ENCODE measurements at places on chromosomes 1 and 21. TPM values are rescaled to one million over a fixed set of nuclear protein-coding genes. Genes with fewer than 3 reads are reported as not detected.

The SLC30A10 gene
- not detected for polyA plus RNA-seq

GRCh38 chr1:2379733-2380404, 11.5 kb downstream of the MORN1 start:
- DNase-seq: no peak

DNA sequence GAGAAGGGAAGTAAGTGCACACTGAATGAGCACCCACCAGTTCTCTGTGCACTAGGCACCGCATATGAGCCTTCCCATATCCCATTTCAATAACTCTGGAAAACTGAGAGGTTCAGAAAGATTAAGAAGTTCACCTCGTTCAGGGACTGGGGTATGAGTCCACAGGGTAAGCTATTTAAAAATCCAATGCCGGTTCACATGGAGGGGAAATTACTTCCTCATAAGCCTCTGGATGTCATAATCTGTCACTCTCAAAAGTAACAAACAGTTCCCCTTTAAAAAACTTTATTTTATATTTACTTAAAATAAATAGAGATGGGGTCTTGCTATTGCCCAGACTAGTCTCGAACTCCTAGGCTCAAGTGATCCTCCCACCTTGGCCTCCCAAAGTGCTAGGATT, 1.9 kb downstream of the OR2B11 start:
- DNase-seq: no peak

DNA sequence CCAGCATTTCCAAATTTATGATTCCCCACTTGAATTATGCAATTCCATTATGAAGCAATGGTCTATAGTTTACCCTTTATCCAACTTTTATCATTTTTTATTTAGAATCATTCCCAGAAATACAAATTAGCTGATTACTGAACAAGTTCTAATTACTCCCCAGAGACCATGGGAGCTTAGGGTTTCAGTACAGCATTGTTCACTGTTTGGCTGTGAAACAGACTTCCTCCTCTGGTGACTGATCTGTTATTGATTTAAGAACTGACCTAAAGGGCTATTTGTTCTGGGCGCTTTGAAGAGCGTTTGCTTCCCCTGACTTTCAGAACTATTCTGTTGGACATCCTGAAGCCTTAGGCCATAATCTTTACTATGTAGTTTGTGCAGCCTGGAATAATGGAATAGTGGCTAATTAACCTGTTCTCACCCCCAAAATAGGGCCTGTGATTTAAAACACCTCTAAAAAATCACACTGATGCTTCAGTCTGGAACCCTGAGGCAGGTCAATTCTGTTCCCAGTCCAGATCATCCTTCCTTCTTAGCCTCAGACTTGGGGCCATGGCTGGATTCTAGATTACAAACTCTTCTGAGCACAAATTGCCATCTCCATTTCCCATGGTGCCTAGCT, 58.7 kb downstream of the ALG14 start:
- no peak for DNase-seq

- no peak for DNase-seq
These were observed 6.0 kb downstream of the COLGALT2 start for GRCh38 chr1:184031409-184032107.

- no peak for DNase-seq
These were observed 84.9 kb upstream of the CD1D start for GRCh38 chr1:158095737-158096335.

- DNase-seq: no peak
These were observed 25.6 kb downstream of the LRRC71 start for GRCh38 chr1:156945881-156946661.

- DNase-seq: no peak
These were observed 40.1 kb downstream of the CD2 start for GRCh38 chr1:116794371-116794770.

The SYCP1 gene
- not detected for polyA plus RNA-seq

GRCh38 chr21:44051462-44051941, 39.4 kb downstream of the TRAPPC10 start:
- DNase-seq: no peak

- no peak for DNase-seq
These were observed 103.2 kb upstream of the COA6 start for GRCh38 chr1:234270093-234270492.

- no peak for DNase-seq
These were observed 42.2 kb upstream of the WNT4 start for GRCh38 chr1:22184892-22185612.

The CTSK gene
- 91.1 TPM for polyA plus RNA-seq

Data from BJ (cell line).